ENCODE measurements at places on chromosomes 11 and 22.

DNA sequence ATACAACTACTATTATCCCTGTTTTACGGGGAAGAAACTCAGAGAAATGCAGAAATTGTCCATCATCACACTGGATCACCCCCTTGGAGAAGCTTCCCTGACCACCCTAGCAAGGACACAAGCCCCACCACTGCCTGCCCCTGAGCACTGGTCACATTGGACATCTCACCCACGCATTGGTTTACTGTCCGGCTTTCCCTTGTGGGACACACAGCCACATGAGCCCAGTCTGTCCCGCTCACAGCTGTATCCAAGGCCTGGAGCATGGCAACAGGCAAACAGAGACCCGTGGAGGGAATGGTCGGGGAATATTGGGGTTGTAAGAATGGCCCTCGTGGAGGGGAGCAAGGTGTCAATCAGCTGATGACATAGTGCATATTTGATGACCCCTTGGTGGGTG is 42.7 kb upstream of the FGF3 start:
- DNase-seq: no peak

DNA sequence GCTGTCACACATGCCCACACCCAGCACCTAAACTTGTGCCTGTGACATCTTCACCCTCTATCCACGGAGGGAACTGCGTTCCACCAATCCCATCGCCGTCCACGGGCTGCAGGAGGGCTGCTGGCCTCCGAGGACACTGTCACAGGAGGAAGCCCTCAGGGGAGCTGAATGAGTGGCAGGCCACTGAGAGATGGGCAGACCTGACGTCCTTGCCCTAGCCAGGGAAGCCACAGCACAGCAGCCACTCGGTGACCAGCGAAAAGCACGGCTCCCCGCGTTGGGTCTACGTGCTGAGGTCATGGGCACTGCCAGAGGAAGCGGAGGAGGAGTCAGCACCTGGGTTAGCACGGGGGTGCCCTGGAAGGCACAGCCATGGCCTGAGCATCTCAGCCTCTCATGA is 50.5 kb downstream of the IGSF9B start:
- no peak for DNase-seq

- DNase-seq: no peak
These were observed 83.3 kb downstream of the TRMU start for GRCh38 chr22:46418827-46419226.

DNA sequence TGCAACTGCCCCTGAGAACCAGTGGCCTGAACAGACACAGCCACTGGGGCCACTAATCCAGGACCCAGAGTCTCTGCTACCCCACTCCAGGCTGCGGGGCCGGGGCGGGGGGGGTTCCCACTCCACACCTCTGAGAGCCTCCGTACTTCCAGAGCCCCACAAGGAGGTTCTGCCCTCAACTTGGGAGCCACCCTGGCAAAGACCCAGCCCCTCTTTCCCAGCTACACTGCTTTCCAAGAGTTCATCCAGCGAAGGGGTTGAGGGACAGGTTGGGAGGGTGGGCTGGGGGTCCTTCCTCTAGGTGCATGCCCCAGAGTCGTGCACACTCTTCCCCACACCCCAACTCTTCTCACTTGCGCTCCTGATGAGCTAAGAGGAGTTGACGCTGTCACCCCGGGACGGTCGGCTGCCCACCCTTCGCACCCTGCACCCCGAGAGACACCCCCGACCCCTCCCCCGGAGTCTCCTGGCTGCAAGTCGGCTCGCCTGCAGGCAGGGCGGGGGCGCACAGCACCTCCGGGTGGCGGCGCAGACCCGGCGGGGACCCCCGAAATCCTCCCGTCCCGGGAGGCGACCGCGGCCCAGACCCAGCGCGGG is 531 bp downstream of the RAB3IL1 start:
- DNase-seq: no peak

GRCh38 chr11:68010090-68011041 is at the start of gene ALDH3B1:
Gene ALDH3B1, plus strand, starts transcription at chr11:68010327. Its CDS starts 4,971 bp downstream, at chr11:68015298.
- DNase-seq: no peak

GRCh38 chr11:117333917-117334316 is 6.3 kb downstream of the CEP164 start:
- DNase-seq: no peak

DNA sequence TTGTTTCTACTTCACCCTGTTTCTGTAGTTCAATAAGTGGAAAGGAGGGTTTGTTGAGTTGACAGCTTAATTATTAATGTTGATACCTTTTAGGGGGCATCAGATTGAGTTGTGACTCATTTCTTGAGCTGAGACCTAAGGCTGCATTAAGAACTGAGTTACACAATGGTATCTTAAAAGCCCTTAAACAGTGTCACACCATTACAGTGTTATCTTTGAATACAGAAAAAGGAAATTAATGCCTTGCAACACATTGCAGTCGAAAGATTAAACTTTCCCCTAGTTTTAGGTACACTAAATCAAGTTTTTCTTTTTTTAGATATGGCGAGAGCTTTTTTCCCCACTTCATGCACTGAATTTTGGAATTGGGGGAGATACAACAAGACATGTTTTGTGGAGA is 16.7 kb downstream of the PAFAH1B2 start:
- no peak for DNase-seq

- DNase-seq: no peak
These were observed 120.9 kb downstream of the ME3 start for GRCh38 chr11:86551288-86552092.

DNA sequence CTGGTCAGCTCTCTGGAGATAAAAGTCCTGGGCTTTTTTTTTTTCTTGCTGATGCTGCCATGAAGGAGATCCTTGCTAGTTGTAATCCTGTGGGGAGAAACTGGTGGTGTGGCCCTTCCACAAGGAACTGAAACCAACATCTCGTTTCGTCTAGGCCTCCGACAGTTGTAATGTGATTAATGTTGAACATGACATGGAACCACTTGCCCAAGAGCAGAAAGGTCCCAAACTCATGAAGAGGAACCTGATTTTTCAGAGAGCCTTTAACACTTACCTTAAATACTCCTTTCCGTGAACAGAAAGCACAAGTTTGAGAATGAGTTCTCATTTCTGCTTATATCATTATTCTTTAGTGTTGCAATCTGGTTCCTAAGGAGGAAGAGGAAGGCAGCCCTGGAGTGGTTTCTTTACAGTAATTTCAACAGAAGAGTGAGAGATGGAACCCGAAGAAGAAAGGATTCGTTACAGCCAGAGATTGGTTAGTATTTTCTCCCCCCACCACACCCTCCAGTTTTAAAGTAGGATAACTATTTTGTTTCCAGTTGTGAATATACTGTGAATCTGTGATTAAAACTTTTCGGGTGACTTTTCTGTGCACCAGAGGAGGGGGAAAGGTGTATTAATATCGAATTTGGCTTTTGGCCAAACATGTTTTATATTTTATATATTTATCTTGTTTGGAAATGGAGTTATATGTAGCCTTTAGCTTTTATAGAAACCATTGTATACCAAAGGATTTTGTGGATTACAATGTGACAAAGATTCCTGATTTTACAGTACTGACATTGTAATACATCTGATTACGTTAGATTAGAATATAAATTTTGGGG is 2.0 kb downstream of the KDM2A start:
- DNase-seq: no peak

DNA sequence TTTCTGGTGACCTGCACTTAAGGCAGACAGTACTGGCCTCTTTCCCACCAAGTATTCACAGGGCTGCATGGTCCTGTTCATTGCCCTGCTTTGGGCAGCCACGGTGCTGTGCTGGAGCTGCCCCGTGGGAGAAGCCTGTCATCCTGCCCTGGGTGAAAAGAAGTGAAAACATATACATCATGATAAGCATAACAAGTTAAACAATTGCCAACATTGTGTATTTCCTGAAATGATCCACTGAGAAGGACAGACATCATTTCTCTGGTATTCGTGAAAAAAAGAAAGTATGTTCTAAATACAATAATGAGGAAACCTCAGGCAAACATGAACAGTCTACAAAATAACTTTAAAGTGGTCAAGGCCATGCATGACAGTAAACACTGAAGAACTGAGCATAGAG is 393.1 kb downstream of the TMEM135 start:
- no peak for DNase-seq

GRCh38 chr11:612201-612960 is 3.4 kb downstream of the IRF7 start:
- no peak for DNase-seq

GRCh38 chr11:131877246-131877942 is 507.0 kb downstream of the NTM start:
- no peak for DNase-seq

DNA sequence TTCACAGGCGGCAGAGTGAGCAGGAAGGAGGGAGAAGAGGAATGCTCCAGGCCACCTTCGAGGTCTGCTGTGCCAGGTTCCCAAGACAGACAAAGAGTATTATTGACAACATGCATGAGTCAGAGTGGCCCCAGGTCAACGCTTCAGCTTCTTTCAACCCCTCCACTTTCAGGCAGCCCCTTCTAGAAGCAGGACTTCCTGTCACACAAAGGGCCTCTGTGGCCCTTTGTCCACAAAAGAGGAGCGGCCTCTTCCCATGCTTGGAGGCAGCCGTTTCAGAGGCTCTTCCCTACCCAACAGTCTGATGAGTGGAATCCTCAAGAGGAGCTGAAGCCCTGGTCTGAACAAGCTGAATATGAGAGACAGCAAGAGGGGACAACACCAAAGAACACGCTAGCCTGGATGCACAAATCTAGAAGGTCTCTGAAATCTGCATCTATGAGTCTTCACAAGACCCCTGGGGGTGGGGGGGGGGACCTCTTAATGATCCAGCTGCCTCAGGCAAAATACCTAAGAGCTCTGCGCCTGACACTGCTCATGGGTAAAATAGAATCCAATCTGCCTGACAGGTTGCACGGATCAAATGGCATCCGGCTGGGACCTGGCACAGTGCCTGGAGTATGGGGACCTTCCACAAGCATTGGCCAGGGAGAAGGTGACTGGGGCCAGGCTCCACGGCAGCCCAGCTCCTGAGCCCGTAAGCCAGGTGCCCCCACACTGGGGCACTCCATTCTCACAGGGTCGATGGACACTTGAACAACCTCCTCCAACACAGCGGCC is 67.5 kb downstream of the PACSIN2 start:
- no peak for DNase-seq

DNA sequence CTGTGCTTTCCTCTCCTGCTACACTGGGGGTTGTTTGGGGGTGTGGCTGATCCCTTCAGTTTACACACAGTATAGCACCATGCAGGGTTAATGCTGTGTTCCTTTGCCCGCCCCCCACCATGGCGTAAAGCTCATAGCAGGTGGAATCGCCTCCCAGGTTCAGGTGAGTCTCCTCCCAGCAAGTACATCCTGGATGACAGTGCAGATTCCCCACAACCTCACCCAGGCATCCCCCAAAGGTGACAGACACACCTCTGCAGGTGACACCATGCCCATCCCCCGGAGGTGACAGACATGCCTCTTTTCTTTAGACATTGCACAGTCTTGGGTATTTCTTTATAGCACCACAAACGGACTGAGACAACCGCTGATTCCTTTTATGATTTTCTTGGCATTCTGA is 343.7 kb downstream of the BRD1 start:
- no peak for DNase-seq

DNA sequence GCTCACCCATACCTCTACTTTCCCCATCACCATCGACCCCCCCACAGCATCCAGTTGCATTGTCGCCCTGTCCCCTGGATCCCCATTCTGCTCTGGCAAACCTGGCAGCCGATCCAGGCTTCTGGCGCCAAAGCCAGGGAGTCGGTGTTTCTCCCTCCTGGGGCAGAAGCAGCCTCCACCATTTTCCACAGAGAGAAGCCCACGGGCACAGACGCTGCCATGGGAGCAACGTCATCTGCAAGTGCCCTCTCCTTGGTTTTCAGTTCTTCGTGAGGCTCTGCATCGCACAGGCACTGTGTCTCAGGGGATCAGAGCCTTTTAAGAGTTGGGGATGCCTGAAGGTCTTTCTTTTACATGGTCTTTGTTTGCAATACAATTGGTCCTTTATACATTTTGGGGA is 2.3 kb downstream of the YPEL4 start:
- no peak for DNase-seq

DNA sequence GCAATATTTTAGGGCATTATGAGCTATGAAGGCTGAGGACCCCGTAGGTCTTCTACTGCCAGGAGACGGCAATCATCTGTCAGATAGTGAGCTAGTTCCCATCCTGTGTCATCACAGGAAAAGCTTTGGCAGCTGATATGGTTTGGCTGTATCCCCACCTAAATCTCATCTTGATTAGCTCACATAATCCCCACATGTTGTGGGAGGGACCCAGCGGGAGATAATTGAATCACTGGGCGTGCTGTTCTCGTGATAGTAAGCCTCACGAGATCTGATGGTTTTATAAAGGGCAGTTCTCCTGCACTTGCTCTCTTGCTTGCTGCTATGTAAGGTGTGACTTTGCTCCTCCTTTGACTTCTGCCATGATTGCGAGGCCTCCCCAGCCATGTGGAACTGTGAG is 18.1 kb downstream of the CSRP3 start:
- no peak for DNase-seq

GRCh38 chr22:46025973-46026898 is 49.3 kb upstream of the WNT7B start:
- DNase-seq: no peak

DNA sequence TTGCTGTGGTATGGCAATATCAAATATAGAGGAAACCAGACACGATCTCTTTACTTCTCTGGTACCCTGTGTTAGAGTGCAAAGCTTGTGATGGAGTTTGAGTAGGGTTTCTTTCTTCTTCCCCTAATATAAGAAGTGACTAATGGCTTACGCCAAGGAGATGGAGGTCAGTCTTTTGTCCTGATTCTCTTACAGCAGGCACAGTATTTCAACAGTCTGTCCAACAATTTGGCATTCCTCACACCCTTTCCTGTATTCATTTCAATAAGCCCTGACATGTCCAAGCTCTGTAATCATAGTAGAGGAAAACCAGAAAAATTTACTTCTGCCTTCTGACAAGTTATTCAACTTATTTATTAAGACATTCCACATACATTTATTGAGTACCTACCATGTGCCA is 546.2 kb downstream of the TMEM135 start:
- DNase-seq: no peak

DNA sequence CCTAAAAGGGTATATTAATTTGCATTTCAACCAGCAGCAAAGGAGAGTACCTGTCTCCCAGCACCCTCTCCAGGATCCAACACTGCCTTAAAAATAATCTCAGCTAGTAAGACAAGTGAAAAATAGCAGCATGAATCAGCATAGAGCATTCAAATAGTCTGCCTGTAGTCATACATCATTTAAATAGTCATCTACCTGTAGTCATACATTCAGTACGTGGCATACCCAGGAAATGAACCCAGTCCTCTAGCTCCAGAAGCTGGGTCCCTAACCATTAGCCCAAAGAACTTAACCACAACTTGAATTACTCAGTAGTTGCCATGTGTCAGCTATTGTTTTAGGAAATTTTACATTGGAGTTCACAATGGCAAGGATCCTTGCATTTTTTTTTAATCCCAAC is 9.3 kb downstream of the TENM4 start:
- DNase-seq: no peak

- DNase-seq: no peak
These were observed 33.3 kb upstream of the KCNJ11 start for GRCh38 chr11:17421781-17422180.

- no peak for DNase-seq
These were observed 34.4 kb upstream of the CD5 start for GRCh38 chr11:61067782-61068446.

- DNase-seq: no peak
These were observed 35.5 kb upstream of the LRRC55 start for GRCh38 chr11:57146301-57146700.

Data from stimulated activated CD4-positive, alpha-beta T cell treated with anti-CD3 and anti-CD28 coated beads, Interleukin-1b, Interleukin-23, amount 100 ng/mL, for 1 hour (primary cell).